ENCODE measurements at places on chromosomes 6 and 20.

DNA sequence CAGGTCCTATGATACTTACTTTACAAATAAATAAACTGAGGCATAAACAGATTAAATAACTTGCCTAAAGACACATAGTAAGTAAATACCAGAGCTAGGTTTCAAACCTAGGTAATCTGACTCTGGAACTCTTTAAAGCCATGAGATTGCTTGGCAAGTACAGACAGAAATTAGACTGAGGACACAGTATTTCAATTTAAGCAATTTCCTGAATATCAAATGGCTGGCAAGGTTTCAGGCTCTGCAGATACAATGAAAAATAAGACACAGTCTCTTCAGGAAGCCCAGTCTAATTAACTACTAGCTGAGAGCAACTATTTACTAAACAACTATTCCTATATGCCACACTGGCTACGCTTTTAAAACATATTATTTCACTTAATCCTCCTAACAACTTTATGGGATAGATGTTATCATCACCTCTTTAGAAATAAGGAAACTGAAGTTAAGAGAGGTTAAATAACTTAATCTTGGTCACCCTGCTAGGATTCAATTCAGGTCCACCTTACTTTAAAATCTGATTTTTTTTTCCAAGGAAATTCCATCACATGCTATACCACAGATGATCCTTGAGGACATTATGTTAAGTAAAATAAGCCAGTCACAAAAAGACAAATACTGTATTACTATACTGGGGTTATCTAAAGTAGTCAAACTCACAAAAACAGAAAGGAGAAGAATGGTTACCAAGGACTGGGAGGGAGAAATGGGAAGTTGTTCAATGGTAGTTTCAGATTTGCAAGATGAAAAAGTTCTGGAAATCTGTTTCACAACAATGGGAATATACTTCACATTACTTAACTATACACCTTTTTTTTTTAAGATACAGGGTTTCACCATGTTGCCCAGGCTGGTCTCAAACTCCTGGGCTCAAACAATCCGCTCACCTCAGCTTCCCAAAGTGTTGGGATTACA, 4.1 kb downstream of the TRPC4AP start:
- DNase-seq: no peak

- no peak for DNase-seq
These were observed 73.8 kb downstream of the EYA4 start for GRCh38 chr6:133314947-133315346.

DNA sequence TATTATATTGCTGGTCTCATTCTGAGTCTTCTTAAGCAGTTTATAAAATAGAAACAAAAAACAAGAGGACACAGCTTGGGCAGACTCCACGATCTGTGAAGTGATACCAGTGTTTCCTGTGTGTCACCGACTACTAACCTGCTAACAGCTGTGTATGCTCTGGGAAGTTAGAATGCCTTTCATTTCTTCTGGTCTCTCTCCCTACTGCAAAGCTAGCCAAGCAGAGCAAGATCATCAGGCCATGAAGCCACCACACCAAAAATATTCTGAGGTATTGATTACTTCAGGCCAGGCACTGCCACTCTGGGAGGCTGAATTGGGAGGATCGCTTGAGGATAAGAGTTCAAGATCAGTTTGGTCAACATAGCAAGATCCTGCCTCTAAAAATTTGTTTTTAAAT, 46.9 kb upstream of the SMIM29 start:
- no peak for DNase-seq

GRCh38 chr6:26383624-26384417, 913 bp downstream of the BTN2A2 start:
- DNase-seq: peak; percentile 5

DNA sequence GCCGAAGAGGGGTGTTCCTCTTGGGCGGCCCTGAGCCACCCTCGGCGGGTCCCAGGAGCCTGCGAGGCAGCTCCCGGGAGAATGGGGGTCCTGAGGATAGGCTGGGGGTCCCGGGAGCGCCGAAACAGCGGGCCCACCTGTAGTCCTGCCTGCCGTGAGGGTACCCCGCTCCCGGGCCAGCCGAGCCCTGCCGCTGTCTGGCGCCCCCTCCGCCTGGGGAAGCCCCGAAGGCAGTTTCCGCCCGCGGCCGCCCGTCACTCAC, 280 bp downstream of the SPATA2 start:
- no peak for DNase-seq

DNA sequence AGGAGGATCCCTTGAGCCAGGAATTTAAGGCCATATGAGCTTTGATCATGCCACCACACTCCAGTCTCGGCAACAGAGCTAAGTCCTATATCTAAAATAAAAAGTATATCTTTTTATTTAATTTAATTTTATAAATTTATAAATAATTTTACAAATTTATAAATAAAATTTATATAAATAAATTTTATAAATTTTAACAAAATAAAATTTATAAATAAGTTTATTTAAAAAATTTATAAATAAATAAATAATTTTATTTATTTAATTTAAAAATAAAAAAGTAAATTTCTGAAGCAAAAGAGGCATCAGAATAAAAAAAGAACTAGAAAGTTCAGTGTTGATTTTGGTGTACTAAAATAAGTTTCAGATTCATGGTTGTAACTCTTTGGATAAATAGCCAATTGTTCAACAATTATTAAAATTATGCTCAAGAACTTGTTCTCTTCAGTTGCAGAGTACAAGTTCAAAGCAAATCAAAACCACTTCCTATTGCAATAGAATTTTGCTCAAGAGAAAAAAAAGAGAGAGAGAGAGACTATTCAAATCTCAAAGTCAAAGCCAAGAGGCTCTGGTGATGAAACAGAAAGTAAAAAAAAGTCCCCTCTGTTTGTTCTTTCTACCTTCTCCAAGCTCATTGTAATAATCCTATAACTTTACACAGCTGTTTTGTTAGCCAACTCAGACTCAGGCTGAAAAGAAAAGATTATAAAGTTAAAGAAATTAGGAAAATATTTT, 547.5 kb upstream of the ADGRB3 start:
- DNase-seq: no peak

DNA sequence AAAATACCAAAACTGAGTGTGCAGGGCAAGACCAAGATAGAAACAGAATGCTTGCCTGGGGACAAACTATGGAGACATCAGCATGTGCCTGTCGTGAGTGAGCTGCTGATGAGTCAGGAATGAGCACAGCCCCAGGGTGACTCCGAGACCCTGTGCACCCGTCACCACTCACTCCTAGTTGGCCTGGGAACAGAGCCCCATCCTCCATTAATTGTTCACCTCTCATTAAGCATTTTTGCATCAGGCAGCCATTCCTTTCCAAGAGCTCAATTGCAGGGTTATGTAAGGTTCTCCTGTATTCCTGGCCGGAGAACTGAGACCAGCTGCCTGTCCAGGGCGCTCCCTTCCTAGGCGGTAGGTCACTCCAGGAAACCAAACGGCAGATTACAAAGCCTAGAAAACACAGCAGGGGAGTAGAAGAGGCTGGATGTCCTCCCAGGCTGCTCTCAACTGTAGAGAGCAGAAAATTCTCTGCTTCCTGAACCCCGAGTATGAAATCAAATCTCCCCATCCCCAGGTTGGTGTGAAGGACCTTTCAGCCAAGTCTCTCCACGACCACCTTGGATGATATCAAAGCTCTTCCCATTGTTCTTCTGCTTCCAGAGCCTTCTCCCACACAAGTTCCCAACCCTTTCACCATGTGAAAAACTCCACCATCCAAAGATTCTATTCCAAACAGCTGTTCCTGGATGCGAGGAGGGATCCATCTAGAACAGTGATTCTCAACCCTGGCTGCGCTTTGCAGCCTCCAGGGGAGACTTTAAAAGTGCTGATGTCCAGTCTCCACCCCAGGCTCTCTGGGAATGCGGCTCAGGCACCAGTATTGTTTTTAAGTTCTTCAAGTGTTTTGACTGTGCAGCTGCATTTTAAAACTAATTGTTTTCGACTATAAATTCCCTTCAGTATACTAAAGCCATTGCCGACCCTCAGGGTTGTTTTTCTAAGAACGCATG, 532.6 kb upstream of the JARID2 start:
- no peak for DNase-seq

DNA sequence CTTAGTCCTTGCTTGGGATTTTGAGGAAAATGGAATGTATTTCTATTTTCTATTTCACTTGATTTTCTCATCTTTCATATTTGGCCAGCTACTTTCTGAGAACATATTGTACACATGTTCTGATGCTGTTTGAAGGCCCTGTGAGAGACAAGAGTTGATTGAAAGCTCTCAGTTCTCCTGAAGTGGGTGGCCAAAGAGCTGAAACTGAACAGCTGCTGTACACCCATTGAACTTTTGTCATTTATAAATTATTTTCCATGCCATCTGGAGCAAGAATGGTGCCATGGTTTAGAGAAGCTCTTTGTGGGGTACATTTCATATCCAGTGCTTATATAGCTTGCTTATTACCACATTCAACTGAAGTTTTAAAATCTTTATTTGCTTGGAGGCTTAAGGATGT, 298.3 kb downstream of the PRL start:
- no peak for DNase-seq

DNA sequence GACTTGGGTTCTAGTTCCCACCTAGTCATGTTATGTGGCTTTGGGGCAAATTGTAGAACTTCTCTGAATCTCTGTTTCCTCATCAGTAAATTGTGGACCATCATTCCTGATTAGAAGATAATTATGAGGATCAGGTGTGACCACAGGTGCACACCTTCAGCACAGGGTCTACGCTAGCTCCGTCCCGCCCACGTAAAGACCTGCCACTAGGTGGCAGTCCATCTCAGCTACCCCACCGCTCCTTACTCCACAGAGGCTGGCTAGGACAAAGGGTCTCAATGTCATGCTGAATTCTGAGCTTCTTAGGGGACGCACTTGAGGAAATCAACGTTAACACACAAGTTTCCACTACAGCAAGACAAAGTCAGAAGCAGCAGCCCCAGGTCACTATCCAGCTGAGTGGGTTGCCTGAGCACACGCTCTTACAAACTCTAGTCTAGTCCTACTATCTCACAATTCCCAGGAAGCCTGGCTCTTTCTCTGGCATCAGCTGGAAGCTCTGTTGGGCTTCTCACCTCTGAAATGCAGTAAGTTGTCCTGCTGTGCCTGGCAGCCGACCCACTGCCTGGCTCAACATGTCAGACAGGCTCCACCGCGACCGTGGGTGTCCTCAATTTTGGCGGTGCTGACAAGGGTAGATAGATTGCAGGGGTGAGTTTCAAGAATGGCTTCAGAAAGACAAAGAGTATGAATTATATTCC, 2.0 kb upstream of the PLCG1 start:
- peak; percentile 55 for DNase-seq

- no peak for DNase-seq
These were observed 42.5 kb downstream of the PREX1 start for GRCh38 chr20:48785256-48785655.

DNA sequence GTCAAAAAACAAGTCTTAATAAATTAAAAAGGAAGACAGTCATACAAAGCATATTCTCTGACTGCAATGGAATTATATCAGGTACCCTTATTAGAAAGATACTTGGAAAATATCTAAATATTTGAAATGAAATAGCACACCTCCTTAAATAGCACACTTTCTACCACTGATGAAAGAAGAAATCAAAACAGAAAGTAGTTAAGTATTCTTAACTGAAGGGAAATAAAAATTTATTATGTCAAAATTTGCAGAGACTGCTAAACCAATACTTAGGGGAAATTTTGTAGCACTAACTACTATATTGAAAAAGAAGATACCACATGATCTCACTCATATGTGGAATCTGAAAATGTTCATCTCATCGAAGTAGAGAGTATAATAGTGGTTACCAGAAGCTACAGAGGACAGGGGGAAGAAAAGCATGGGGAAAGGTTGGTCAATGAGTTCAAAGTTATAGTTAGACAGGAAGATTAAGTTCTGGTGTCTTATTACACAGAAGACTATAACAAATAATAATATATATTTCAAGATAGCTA, 112.2 kb downstream of the ASCC3 start:
- DNase-seq: no peak

DNA sequence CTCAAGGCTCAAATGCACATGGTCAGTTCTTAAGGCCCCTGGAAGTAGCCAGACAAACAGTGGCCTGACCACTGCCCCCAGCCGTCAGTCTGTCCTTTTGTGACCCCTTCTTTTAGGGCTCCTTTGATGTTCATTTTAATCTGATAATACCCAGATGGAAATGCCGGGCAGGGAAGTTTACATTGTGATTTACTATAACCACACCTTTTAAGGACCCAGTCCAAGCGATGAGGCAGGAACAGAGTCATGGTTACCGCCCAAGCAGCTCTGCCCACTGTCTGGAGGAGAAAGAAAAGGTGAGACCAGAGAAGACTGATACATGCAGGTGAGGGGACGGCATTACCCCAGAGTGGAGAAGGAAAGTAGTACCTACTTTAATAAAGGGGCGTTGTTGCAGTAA, 110.6 kb downstream of the PLEKHG1 start:
- no peak for DNase-seq

GRCh38 chr20:4041748-4042411, 26.5 kb upstream of the RNF24 start:
- no peak for DNase-seq

DNA sequence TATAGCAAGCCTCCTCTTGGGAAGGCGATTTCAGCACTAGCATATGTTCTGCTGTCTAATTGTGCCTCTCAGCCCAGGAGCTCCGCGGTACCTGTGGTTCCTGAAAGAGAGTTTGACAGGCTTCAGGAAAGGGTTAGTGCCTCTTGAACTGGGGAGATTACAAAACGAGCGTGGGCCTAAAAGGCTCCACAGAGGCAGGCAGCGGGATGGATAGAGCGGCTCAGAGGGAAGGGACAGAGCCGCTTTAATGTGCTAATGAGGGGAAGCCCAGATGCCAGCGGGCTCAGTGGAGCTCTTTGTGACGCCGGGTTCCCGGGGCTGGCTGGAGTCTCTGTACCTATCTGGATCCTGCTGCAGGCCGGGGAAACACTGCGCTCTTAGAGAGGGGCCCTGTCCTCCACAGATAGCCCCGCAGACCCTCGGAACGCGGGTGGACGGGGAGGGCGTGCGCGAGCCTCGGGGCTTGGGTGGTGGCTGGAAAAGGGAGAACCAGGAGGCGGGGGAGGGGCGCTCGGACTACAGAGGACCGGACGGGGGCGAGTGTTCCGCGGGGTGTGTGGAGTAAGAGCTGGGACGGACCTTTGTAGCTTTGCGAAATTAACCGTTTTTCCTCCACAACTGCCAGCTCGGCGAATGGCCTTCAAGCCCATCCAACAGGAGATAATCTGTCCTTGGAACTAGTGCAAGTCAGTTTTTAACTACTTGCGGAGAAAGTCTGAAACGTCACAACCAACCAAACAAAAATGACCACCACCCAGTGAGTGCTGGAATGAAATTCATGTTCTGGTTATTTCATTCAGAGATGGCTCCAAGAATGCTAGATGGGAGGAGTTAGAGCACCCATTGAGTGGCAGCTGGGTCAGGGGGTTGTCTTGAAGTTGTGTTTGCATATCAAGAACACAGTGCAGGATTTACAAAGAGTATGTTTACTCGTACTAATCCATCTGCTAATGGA, 13.0 kb downstream of the SLC35F1 start:
- DNase-seq: no peak
